ENCODE measurements at places on chromosomes 16 and 17.

- DNase-seq: no peak
Observed at GRCh38 chr17:69431835-69432234, 17.3 kb downstream of the MAP2K6 start.

DNA sequence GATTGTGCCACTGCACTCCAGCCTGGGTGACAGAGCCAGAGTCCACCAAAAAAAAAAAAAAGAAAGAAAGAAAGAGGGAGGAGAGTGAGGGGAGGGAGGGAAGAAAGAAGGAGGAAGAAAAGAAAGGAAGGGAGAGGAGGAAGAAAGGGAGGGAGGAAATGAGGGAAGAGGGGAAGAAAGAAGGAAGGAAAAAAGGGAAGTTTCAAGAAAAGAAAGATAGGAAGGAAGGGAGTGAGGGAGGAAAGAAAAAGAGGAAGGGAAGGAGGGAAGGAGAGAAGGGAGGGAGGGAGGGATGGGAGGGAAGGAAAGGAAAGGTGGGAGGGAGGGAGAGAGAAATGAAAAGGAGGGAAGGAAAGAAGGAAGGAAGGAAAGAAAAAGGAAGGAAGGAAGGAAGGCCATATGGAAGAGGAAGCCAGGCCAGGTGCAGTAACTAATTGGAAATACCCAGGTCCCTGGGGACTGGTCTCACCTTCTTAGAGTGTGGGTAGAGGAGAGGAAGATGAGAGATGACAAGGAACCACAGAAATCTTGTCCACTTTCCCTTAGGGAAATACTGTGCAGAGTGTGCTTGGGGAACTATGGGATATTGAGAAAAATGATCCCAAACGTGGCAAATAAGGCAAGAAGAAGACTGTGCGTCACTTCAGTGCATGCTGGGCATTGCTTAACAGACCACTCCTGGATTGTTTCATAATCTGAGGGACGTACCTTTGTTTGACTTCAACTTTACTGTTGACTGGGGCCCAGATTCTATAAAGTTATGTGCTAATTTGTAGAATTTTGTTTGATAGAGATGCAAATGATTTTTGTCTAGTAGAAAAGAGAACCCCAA lies 15.1 kb upstream of the CSNK2A2 start:
- DNase-seq: no peak

DNA sequence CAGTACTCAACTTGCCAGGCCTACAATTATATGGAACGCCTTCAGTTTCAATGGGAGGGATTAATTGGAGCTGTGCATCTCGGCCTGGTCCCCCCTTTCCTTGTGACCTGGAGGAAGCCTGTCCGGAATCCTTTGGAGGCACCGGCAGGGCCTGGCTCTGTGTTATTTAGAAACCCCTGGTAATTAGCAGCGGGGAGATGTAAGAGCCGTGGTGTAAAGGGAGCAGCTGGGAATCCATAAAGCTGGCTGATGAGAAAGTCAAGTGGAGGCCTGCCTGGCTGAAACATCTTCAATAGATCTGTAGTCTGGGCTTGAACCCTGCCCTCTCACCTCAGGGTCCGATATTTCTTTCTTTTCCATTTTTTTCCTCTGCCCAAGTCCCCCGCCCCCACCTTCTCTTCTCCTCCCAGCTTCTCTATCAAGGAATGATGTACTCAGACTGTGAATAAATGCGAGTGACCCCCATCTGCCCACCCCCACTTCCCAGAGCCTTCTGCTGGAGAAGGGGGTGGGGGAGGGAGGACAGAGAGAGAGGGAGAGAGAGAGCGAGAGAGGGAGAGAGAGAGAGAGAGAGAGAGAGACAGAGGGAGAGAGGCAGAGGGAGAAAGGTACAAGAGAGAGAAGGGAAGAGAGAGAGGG lies 495.5 kb upstream of the ZFHX3 start:
- no peak for DNase-seq

GRCh38 chr16:69514356-69514755 lies 51.4 kb upstream of the NFAT5 start:
- DNase-seq: no peak

DNA sequence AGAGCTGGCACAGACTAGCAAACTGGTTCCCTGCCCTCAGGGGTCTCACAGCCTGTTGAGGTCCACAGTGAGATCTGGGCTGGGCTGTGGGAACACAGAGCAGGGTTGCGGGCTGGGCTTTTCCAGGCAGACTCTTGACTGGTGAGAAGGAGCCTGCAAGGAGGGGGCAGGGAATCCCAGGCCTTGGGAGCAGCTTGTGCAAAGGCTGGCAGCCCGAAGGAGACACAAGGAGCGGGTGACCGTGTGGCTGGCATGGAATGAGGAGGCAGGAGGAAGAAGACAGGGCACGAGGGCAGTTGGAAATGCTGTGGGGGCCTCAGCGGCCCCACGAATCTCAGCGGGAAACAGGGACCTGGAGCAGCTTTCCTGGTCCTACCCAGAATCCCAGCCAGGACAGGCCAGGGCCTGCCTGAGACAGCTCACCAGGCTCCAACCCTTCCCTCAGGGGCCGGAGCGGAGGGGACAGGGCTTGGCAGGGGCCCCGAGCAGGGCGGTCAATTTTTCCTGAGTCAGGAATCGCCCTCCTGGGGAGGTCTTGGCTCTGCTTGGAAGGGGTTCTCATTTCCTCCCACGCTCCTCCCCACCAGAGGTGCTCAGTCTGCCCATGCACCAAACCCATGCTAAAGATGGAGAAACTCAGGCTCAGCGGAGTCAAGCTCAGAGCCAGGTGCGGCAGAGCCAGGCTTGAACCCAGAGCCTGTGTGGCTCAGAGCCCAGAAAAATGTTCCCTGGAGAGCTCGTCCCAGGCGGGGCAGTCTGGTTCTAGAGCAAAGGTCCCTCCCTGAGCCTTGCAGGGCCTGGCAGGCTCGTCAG lies 9.2 kb upstream of the SNN start:
- no peak for DNase-seq

GRCh38 chr16:66904428-66904845 lies 14.2 kb downstream of the CDH16 start:
- DNase-seq: no peak

DNA sequence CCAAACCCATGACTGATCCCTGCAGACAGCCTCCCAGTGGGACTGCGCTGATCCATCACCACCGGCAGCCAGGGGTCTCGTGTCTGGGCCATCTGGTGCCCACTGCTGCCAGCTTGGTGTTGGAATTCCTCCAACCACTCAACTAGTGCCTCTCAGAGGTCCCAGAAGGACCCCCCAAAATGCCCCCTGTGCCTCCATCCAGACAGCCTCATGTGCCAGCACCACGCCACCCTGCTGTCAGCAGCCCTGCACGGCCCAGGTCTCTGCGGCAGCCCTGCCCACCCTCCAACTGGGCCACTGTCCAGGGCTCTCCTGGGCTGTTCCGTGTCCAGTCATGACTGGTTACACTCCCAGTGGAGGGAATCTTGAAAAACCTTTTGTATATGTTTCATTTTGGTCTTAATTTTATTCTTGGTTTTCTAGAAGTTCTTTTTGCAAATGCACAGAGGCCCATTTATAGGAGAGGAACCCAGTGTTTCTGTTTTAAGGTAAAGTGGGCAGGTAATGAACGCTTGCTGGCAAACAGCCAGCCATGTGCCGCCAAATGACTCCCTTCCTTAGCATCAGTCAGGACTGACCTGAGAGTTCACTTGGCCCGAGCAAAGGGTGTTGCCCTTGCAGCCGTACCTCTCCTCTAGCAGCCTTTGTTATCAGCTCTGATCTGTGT lies 34.6 kb downstream of the GRIN2C start:
- no peak for DNase-seq

Measured in activated CD4-positive, CD25-positive, alpha-beta regulatory T cell (primary cell).